ENCODE measurements at places on chromosomes 5 and 9. TPM values are rescaled to one million over a fixed set of nuclear protein-coding genes. Genes with fewer than 3 reads are reported as not detected.

LRRC14B gene
- total RNA-seq, result not detected

ARHGAP26 gene
- 6.2 TPM for total RNA-seq

DNA sequence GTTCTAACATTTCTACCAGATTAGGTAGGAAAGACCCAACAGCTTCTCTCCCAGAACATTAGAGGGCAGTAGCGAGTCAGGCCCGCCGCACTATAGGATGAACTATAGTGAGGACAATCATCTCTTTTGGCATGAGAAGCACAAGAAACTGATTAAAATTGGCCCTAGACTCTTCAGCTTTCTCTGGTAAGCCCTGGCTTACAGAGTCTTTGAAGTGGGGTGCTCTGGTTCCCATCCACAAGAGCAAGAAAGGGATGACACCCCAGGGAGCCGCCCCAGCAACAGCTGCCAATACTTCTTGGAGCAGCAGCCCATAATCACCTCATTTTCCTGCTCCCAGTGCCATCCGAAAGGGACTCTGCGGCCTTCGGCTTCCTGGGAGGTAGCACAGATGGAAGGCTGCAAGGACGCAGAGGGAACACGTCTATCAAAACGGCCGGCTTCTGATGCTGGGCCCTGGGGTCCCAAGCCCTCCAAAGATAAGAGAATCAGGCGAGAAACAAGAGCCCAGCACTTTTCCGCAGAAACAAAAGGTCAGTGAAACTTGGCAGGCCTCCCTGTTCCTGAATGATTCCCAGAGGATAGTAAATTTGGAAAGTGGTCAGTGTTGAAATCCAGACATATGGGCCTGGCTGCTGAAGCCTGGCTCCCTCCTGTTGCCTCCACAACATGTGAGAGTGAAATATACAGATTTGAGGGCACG lies 69.3 kb downstream of the HSD17B3 start:
- DNase-seq, result peak; percentile 61

DNA sequence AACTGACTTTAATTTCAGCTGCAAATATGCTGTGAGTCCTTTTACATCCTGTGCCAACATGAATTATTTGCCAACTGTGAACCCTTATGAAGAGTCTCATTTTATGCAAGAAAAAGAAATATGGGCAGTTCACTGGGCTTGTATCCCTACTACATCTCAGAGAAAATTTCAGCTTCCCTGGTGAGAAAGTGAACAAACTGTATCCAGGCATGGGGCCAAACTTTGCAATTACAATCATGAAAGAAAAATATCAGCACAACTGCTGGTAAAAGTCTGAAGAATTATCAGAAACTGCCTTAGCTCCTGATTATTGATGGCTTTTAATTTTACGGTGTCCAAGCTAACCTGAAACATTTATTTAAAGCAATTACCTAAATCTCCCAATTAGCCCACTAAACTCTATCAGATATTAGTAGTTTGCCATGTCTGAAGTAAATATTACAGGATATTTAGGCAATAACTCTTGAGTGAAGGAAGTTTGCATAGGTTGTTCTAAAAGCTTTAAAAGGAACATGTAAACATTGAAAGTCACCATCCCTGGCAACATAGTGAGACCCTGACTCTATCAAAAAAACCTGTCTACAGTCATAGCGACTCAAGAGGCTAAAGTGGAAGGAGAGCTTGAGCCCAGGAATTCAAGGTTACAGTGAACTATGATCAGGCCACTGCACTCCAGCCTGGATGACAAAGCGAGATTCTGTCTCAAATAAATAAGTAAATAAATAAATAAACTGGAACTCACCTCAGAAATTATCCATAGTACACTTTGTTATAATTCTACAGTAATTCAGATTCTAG lies 83.9 kb upstream of the HCN1 start:
- no peak for DNase-seq

DNA sequence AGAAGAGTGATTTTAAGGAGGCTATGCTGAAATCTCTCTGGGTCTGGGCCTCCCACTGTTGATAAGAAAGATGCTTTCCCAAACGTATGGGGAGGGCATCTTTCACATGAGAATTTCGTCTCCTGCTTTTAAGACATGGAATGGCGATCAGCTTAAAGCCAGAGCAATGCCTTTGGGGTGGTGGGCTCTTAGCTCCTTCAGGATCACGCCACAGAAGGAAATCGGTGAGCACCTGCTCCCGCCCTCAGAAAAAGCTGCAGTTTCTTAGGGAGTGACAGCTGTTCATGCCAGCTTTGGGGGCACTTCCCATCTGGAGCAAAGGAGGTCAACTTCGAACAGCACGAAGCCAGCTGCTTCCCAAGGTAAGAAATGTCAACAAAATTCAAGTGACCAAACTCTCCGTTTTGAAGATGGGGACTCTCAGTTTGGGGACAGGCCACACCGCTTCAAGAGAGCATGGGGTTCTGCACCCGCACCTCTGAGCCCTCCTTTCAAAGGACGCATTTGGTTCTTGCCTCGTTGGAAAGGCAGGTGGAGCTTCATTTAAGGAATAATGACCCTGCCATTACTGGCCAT lies 39.0 kb downstream of the TRIP13 start:
- DNase-seq, result no peak

Measured in PC-3 (cell line).